Stimulated activated CD4-positive, alpha-beta T cell treated with anti-CD3 and anti-CD28 coated beads, TNF-alpha, amount 100 ng/mL, for 1 hour (primary cell): ENCODE measurements at places on chromosomes 3 and 15.

GRCh38 chr3:32309654-32310242 is 71.3 kb downstream of the CMTM8 start:
- DNase-seq: no peak

DNA sequence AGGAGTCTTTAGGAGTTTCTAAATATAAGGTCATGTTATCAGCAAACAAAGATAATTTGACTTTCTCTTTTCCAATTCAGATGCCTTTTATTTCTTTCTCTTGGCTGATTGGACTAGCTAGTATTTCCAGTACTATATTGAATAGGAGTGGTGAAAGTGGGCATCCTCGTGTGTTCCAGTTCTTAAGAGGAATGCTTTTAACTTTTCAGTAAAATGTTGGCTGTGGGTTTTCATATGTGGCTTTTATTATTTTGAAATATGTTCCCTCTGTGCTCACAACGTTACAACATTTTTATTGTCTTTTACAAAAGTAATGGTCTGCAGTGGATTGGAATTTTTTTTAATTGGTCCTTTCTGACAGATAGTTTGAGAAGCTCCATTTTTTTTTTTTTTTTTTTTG is 8.2 kb upstream of the ZNF280D start:
- DNase-seq: no peak

DNA sequence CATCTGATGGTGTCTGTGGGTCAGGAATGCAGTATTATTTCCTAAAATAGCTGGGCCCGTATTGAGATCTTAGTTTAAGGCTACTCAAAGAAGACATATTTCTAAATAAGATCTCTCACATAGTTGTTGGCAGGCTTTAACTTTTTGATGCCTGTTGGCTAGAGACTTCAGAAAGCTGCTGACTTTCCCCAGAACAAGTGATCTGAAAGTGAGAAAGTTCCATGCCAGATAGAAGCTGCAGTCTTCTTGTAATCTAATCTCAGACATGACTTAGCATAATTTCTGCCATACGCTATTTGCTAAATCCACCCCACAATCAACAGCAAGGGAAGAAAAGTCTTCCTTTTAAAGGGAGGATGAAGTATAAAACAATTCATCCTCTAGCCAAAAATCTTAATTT is 867.1 kb downstream of the IGSF11 start:
- DNase-seq: no peak

DNA sequence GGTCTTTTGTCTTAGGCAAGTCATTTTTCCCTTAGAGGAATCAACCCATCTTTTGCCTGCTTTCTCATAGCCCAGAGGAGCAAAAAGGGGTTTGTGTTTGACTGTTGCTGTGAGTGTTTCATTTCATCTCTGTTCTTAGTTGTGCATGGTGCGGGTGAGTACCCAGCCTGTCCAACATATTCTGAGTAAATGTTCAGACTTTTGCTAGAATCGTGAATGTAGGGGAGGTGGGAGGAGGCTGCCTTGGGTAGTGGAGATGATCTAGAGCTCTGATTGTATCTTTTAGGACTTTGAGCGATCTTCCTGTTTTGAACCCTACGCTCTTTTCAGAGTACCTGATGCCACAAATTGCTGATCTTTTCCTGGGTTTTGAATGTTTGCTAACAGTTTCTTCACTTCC is 123.1 kb downstream of the ZNF609 start:
- DNase-seq: no peak

DNA sequence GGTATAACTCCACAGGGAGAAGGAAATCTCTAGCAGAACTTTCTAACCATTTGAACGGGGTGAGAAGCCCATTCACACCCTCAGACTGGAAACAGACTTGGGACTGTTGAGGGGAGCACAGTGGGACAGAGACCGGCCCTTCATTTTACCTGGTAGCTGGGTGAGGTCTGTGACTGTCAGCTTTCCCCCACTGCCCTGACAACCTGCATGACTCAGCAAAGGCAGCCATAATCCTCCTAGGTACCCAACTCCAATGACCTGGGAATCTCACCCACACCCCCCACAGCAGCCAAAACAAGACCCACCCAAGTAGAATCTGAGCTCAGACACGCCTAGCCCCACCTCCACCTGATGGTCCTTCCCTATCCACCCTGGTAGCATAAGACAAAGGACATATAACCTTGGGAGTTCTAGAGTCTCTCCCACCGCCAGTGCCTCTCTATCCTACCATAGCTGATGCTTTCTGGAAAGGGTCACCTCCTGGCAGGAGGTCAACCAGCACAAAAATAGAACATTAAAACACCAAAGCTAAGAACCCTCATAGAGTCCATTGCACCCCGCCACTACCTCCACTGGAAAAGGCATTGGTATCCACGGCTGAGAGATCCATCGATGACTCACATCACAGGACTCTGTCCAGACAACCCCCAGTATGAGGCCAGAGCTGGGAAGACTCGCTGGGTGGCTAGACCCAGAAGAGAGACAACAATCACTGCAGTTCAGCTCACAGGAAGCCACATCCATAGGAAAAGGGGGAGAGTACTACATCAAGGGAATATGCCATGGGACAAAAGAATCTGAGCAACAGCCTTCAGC is 28.0 kb downstream of the SENP7 start:
- DNase-seq: no peak

GRCh38 chr3:71759401-71759800 is 5.7 kb downstream of the GPR27 start:
- no peak for DNase-seq

DNA sequence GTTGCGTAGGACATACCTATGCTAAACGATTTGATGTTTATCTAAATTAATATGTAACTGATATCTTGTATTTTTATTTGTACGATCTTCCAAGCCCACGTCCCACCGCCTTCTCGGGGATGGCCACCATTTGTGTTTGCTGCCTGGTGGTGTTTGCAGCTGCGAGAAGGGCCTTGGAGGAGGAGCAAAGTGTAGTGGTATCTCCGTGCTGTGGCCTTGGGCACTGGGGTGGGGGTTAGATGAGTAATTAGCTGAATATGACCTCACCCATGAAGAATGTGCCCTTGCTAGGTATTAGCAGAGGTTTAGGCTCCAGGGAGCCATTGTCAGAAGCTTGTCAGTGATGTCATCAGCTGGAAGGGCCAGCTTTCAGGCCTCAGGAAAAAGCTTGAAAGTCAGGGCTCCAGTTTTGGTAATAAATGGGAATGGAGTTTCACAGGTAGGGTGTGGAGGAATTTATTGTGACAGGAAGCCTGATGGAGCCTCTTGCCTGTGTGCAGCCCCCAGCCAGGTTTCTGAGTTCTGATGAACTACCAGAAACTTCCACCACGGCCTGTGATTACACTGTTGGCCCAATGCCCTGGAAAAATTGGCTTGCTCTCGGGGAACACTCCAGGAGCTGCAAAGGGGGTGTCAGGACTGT is 41.0 kb downstream of the FLNB start:
- DNase-seq: no peak

DNA sequence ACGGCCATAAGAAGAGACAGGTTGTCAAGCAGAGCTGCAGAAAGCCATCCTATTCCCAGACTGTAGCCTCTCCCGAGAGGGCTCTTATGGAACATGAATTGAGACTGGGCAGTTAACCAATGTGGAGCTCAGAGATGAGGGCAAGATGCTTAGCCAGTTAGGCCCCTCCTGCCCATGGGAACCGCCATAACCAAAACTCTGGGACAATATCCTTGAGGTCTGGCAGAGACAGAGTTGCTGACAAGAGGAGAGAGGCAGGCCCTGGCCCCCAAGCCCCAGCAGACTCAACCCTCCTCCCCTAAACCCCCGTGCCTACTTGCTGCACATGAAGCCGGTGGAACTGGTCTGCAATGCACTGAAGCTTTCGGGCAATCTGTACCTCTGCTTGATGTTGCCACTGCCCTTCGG is 4.8 kb downstream of the BMF start:
- DNase-seq: no peak

GRCh38 chr3:194962056-194962455 is 276.4 kb downstream of the FAM43A start:
- DNase-seq: no peak

- DNase-seq: no peak
Measured at GRCh38 chr3:157502916-157503595, at the start of gene VEPH1. VEPH1 (minus strand) TSS chr3:157503416; CDS start chr3:157495349, 8,067 bp downstream.

- no peak for DNase-seq
Measured at GRCh38 chr15:64772488-64772887, 2.9 kb downstream of the RBPMS2 start.

DNA sequence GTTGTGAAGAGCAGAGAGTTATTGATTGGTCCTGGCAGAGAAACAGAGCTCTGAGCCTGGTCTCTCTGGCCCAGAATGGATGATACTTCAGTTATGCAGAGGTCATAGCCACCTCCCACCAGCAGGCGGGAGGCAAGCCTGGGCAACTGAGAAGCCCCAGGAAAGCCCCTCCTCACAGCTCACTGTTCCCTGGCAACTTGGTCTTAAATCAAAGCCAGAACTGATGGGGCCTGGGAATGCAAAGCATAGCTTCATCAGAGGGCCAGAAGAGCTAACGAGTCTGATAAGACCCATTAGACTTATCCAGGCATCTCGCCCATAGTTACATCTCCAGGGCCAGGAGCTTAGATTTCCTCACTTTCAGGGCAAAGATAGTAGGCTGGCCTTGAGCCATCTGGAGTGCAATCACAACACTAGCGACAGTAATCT is 5.5 kb upstream of the COLQ start:
- DNase-seq: no peak

DNA sequence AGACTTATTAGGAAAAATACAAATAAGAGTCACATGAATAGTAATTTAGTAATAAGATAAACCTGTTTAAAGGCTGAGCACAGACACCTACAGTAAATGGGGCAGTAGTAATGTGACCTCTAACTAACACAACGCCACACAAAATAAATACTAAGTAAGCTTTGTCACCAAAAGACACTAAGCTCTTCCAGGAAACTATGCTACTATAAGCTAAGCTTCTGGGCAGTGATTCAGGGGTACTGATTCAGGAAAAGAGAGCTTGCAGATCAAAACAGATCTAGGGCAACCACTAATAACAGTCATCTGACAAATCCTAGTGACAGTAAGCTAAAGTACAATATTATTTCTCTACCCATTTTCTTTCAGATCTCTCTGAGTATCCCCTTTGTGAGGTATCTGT is 68.8 kb downstream of the PLOD2 start:
- DNase-seq: no peak

GRCh38 chr3:179825527-179826246 is 172.8 kb downstream of the USP13 start:
- DNase-seq: no peak

GRCh38 chr3:47782446-47783308 is 984 bp upstream of the SMARCC1 start:
- no peak for DNase-seq

GRCh38 chr15:23762026-23762425 is 74.9 kb upstream of the NDN start:
- no peak for DNase-seq

GRCh38 chr3:46517016-46517783 is 19.4 kb downstream of the RTP3 start:
- no peak for DNase-seq

DNA sequence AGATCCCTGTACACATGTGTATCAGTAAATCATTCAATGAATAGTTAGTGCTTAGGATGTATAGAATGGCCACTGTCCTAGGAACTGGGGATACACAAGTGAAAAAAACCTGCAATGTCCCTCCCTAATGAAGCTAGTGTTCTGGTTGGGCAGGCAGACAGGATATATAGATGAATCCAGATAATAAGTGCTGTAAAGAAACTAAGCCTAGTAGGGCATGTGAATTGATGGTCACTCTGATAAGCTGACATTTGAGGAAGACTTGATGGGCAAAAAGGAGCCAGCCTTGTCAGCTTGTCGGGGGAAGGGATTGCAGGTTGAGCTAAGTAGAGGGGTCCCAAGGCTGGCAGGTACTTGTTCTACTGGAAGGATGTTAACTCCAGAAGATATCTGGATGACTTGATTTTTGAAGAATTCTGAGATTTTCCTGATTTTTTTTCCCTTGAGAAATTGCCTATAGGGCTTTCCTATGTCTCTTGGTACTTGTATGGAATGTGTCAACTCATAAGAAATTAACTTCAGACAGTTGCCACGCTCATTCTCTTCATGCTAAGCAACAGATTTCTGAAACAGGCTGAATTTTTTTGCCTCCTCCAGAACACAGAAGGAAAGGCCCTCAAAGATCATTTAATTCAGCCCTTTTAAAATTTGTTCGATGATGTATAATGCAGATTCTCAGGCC is 6.3 kb upstream of the KIF23 start:
- DNase-seq: no peak

GRCh38 chr15:41513506-41514227 is at the start of gene LTK:
LTK (minus strand) TSS chr15:41513827; CDS start chr15:41513709, 118 bp downstream.
- DNase-seq: no peak

DNA sequence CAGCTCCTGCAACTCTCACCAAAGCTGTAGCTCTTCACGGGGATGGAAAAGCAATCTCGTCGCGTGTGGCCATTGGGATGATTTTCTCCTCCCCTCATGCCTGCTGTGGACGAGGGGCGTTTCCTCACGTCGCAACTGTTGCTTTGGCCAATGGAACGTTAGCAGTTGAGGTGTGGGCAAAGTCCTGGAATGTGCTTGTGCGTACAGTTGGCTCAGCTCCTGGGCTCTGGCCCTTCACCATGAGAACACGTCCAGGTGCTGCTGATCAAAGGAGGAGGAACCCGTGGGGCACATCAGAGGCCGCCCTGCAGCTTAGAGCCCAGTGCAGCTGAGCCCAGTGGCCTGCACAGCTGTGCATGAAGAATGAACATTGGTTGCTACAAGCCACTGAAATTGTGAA is 186.1 kb downstream of the TJP1 start:
- no peak for DNase-seq

DNA sequence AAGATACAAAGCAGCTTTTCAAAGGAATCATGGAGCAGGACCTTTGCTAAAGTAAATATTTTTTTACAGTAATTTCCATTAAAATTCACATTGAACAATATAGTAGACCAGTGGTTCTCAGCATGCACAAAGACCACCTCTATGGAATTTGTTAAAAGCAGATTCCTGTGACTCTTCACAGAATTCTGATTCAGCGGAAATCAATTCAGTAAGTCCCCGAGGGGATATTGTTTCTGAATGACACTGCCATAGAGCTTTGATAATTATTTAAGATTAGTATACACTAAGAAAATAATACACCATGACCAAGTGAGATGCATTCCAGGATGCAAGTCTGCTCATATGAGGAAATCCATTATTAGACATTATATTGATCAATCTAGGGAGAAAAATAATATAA is 161.9 kb upstream of the TNIK start:
- DNase-seq: no peak

DNA sequence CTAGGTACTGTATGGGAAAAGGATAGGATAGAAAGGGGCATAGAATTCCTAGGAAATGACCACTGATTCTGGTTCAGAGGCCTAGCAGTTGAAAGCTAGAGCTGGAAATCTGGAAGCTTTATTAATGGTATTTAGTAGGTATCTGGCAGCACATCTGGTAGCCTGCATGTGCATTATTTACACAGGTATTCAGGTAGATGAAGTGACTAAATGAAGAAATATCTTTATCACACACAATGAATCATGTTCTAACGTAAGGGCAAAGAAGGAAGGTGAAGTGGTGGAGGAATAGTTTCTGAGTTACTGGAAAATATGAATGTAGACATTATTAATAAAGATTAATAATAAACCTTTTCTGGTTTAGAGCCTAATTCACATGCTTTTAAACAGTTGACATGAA is 119.9 kb downstream of the MBNL1 start:
- DNase-seq: no peak
